ENCODE measurements at places on chromosomes 5 and 9.

DNA sequence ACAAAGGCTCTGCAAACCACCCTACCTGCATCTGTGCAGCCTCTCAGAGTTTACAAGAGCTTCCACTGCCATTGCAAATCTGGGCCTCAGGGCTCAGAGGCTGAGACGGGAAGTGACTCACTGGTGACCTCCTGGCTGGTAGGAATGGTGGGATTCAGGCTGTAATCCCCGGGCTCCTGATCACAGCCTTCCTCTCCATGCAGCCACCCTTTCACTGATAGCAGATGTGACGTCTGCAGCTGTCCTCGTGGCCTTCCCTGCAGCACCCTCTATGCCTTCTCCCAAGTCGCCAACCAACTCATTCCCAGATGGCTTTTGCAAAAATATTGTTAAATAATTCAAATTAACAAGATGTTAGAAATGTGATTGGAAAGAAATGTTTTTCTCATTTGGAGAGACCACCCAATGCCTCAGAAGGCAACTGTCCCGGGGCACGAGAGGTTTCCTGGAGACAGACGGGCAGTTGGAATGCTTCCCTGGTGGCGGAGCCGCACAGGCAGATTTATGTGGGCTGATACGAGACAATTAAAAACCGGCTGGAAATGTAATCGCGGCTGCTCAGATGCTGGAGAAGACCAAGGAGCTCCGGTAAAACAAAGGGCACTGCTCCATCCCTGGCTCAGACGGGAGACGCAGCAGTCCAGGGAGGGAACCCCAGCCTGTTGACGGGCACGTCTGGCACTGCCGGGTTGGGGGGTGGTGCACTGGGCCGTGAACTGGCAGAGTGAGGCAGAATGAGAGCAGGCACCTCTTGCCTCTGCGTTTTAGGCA is 34.4 kb upstream of the SLC25A51 start:
- DNase-seq = no peak

DNA sequence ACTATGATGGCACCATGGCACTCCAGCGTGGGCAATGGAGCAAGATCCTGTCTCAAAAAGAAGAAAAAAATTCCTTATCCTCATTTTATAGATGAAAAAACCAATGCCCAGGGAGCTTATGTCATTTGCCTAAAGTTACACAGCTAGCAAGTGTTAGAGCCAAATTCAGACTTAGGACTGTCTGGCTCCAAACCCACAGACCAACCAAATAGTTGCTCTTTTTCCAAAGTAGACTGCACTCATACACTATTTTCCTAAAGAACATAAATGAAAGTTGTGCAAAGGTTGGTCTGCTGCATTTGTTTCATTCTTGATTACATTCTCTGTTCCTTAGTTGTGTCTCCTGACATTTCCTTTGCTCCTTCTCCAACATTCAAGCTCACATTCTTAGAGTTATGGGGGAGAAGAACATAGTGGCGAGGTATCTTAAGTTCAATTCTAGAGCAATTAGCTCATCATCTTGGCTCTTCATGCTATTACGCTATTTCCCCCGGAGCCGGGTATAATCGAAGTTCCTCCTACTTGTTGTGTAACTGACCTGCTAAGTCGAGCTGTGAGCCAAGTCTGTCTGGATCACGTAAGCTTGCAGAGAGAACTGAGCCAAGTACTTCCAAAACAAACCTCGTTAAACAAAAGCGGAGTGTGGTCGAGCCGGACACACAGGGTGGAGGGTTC is 138.3 kb downstream of the RFK start:
- no peak for DNase-seq

DNA sequence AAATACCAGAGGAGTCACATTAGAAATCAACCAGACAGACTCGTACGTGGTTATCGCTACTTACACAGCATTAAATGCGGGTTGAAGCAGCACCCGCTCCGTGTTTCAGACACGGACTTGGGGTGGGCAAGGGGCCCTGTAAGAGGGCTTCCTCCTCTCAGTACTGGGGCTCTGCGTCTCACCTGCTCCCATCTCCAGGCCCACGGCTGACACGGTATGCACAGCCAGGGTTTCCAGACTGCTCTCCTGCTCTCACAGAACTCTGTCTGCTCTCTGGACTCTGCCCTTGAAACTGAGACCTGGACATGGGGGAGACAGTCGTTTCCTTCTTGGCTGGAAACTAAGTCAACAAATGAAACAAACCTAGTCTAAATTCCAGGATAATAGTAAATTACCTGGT is 24.7 kb upstream of the RASGEF1C start:
- no peak for DNase-seq

DNA sequence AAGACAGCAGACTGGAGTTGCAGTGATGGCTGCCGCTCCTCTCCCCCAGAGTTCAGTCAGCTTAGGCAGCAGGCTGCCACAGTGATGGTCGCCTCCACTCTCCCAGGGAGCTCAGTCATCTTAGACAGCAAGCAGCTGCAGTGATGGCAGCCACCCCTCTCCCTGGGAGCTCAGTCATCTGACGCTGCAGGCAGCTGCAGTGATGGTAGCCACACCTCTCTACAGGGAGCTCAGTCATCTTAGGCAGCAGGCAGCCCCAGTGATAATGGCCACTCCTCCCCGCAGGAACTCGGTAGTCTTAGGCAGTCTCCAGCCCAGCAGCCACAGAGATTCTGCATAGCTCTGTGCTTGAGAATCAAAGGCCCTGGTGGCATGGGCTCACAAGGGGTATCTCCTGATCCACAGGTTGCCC is 582.7 kb downstream of the DTWD2 start:
- no peak for DNase-seq

DNA sequence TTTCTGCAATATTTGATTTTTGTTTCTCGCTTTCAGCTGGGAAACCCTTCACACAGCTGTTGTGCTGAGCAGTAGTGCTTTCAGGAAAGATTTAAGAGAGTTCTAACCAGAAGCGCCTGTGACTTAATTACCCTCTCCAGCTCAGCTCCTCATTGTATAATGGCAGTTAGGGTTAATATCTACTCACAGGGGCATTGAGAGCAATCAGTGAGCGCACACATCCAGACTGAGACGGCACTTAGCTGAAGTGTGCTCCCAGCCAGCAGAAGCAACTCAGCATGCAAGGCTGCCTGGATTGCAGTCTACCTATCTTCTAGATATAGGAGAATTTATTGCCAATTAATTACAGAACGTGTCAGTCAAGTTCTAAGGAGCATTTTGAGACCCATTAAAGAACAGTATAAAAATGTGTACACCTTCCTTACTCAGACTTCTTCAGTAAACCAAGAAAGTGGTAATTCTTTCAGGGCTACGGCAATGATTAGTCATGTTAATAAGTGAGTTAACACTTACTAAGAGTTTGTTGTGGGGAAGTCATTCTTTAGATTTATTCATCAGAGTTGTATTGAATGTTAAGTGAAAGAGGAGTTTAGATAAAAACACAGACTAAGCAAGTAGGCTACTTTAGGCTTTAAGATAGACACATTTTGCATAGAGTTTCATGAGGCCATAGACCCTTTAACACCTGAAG is 111.7 kb upstream of the PCAT7 start:
- DNase-seq = no peak

DNA sequence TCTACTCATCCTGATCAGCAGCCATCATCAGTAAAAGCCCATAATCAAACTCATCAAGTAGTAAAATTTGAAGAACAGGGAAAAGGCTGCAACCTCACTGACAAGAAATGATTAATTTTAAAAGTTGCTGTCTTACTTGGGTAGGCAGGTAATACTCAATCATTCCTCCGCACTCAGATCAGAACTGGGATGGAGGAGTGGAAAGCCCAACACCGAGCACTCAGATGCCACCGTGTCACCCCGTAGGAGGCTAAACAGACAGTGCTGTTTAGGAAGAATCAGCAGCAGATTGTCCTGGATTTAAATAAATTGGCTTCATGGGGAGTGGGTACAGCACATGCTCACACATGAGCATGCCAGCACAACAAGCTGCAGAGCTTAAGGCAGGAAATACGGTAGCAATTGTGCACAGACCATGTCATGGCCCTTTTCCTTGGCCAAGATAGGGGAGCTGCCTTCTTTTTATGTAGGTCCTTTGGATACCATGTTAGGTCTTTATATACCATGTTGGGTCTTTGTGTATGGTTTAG is 92.6 kb upstream of the CDH6 start:
- no peak for DNase-seq

DNA sequence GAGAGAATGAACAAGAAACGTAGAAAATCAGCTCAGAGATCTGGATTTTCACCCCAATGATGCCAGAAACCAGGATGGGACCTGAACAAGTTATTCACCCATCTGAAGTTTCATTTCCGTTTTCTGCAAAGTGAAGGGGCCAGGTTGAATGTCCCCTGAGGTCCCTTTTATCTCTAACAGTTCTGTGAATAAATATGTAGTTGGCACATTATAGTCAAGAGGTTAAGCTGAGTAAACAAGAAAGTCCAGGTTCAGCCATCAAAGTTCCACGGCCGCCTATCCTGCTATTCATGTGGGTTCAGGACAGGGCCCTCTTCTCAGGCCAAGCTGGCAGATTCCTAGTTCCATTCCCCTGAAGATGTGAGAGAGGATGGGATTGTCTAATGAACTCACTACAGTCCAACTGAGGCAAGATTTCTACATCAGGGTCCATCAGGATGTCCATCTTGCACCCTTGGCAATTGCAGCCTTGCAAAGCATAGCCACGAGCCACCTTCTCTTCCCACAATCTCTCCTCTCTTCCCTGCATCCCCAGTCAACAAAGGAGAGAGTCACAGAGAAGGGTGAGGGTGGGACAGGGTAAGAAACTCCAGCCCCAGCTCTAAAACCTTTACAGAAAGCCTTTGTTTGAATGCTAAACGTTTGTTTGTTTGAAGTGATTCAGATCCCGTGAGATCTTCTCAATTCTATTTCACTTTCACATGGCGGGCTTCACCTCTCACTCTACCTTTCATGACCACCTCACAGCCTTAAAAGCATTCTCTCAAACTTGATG is 311.0 kb downstream of the SLIT3 start:
- DNase-seq = no peak

DNA sequence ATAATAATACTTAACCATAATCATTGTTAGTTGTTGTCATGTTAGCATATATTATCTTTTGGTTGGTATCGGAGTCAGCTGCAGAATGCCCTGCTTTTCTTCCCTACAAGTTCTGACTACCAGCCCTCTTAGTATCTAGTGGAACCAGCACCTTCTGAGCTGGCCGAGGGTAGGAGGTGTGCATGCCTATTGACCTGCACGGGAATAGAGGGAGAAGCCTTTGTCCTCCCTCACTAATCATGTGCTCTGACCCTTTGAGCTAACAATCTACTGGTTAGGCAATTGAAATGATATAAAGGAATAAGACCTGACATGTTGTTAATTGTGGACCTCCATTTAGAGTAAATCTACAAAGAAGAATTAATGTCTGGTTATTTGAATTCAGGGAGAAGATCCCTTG is 4.1 kb downstream of the PCSK5 start:
- DNase-seq = no peak

DNA sequence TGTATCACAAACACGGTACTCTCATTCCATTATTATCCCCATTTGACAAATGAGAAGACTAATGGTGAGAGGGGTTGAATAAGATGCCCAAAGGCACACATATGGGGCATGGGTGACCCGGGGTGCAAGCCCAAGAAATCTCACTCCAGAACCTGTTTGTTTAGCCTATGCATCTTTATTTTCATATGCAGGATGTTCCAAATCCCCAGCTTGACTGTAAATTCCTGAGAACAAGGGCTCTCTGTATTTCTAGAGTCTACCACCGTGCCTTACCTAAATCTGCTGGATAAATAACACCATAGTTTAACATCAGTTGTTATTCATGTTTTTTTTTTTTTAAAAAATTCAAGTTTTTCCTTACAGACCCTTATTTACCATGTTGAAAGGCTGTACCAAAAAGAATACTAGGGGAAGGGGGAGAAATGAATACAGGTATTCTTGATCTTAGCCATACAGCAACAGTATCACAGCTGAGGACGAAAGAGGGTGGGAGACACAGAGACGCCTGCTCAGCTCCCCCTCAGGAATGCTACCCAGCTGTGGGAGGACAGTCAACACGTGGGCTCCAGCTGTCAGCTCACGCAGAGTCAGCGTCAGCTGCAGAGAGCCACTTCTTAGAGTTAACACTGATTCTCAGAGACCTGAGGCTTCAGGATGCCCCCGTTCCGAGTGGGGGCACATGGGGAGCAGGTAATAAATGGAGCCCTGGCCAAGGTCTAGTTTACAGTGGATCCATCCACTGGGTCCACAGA is 86.6 kb downstream of the MED27 start:
- no peak for DNase-seq

DNA sequence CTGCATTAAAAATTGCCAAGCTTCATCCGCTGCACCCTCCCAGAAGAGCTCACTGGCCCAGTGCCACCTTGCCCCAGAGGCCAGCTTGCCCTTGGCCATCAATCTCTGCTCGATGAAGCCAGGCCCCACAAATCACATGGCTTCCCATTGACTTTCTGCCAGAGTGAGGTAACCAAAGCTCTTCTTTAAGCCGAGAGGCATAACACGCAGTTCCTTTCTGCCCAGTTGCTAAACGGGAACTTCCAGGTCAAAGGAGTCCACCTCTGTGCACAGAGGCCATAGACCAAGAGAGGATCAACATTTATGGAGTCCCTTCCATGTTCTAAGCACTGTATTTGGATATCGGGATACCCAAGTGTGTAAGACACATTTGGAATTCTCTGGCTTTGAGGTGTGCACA is 208.8 kb downstream of the KIF4B start:
- no peak for DNase-seq

DNA sequence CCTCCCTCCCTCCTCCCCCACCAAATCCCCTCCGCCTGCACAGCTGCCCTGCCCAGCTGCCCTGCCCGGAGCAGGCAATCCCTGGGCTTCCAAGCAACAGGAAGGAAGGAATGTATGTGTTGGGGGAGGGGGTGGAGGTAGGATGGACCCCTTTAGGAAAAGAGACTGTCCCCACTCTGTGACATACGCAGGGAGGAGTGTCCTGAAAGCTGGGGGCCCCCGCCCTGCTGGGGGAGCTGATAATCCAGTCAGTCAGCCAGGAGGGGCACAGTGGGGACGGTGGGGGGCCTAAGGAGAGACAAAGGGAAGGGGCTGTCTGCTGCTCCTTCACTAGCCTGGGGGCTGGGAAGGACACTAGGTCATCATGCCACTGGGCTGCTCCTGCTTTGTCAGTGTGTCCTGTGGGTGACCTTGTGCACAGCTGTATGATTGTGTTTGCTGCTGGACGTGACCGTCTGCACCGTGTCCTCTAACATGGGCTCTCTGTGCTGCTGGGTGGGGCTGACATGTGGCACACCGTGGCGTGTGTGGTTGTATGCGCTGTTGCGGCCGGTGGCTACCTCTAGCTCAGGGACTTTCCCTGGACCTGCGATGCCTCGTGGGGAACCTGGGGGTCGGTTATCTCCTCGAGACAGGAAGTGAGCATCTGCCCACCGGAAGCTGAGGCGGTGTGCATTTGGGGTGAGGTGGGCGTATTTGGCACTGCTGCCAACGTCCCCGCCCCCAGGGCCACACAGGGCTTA is 3.0 kb downstream of the N4BP3 start:
- DNase-seq = no peak

GRCh38 chr5:160903551-160903950 is 51.5 kb upstream of the ATP10B start:
- DNase-seq = no peak

DNA sequence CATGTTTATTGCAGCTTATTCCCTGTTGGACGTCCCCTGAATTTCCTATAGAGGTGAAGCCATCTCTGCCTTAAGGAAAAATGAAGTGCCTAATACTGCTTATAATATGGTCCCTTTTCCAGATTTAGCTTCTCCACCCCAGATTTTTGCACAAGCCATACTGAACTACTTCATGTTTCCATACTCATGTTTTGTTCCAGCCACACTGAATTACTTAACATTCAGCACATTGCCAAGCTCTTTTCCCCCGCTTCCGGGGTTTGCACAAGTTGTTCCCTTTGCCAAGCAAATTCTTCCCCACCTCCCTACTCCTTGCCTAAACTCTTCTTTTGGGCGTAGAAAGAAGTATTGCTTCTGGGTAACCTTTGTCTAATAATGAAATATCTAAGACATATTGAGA is 1.7 kb upstream of the CNTRL start:
- DNase-seq = no peak
